C1 segment of cervical spinal cord (tissue), 14 donors: ENCODE measurements at places on chromosomes 1 and 21.
A peak's percentile ranks its signal among the peaks of the same experiment; 100 is the strongest.

GRCh38 chr1:3192825-3193224 is 123.8 kb downstream of the PRDM16 start:
- no peak for DNase-seq

DNA sequence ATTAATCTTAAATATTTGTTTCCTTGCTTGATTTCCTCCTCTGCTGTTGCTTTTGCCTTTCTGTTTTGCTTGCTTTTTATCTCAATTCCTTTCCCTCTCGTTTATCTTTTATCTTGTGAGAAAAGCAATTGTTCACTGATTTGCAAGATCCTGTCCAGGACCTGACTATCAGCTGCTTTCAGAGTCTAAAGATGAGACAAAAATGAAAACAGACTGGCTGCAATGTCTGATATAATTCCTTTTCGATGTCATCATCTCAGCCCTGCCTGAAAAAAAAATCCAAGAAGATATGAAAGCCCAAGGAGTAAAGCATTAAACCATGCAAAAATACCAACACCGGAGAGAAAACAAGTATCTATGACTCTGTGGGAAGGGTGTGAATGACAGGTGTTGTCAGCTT is 225.5 kb downstream of the PATJ start:
- no peak for DNase-seq

DNA sequence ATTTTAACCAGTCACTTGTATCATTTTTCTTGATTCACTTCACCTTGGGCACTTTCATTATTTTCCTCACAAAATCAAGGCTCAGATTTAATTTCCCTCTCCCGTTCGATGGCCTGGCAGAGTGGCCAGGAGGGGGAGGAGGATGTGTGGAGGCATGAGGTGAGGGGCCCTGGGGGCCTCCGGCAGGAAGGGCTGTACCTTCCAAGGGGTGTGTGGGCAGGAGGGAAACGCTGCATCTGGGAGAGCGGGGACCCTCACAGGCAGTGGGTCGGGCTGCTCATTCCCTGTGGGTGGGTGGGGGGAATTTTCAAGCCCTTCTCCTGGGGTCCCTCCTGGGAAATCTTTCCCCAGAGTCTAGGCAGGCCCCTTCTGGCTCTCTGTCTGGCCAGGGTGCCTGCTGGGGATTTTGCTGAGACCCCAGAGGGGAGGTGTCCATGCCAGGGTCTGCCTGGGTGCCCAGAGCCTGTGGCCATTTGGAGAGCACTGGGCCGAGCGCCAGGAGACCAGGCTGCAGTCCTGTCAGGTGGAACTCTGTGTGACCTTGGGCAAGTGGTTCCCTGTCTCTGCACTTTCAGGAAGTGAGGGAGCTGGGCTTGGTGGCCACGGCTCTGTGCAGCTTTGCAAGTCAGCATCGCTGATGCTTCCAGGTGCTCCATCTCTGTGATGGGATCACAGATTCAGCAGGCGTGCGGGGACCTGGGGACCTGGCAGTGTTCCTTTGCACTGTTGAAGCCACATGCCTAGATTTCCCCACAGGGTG is 81.9 kb upstream of the C1orf174 start:
- DNase-seq, result no peak

- no peak for DNase-seq
Observed at GRCh38 chr1:7186382-7187111, 401.3 kb downstream of the CAMTA1 start.

- no peak for DNase-seq
Observed at GRCh38 chr1:52152572-52152971, 10.7 kb downstream of the ZFYVE9 start.

GRCh38 chr1:236425031-236425663 is 31.1 kb downstream of the EDARADD start:
- DNase-seq, result no peak

DNA sequence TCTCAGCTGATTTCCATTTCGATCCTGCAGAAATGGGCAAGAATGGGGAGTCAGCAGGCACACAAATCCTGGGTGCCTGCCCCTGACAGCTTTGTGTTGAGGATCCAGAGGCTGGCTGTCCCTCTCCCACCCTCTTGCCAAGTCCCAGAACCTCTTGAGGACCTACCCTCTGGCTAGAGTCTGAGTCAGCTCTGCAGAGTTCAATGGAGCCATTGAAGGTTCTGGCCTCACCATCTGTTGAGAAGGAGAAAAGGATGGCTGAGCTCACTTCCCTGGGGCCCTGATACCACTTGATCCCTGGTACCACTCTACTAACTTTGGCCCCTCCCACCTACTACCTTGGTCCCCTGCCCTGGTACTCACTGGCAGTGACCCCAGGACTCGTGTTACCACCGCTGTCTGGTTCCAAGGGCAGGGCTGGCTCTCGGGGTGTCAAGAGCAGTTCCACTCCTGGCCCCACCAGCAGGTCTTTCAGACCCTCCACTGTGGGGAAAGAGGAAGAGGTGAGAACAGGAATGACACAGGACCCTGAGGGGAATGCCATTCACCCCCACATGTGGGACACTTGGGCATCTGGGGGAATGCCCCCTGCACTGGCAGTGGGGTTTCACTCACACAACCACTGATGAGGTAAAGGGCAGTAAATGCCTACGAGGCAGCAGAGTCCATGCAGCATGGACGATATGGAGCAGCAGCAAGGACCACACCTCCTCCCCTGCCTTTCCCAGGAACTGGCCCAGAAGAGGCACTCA is 10.5 kb downstream of the RXFP4 start:
- DNase-seq, result no peak

DNA sequence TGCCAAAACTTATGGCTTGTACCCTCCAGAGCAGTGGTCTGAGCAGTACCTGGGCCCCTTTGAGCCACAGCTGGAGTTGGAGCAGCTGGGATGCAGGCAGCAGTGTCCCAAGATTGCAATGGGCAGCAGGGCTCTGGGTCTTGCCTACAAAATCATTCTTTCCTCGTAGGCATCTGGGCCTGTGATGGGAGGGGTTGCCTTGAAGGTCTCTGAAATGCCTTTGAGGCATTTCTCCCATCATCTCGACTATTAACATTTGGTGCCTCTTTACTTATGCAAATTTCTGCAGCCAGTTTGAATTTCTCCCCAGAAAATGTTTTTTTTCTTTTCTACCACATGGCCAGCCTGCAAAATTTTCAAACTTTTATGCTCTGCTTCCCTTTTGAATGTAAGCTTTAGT is 31.0 kb upstream of the TSPAN2 start:
- DNase-seq, result no peak

- DNase-seq, result peak; percentile 8
Observed at GRCh38 chr1:221478050-221478949, 263.6 kb downstream of the DUSP10 start.

GRCh38 chr1:3674100-3675094 is 22.1 kb downstream of the TP73 start:
- no peak for DNase-seq

DNA sequence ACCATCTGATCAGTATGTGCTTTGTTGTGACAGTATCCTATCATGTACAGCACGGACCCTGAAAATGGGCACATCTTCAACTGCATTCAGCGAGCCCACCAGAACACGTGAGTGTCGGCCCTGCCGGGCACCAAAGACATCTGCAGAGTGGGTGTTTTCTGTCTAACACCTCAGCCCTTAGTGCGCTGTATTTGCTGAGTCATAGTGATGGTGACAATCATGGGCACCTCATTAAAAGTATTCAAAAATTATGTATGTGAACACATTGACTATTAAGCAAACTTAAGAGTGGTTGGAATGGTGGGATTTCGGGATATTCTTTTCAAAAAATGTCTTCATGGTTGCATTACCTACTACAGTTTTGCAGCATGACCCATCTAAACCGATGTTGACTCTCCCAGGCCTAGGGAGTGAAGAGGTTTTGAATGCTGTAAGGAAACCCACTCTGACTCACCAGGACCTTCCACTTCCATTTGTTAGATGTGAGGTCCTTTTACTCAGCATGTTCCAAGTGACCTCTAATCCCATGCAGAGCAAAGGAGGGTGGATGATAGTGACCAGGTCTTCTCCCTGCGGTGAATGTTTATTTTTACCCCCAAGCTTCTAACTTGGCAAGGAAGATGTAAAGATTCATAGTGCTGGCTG is 20.1 kb downstream of the MGST3 start:
- DNase-seq, result no peak

GRCh38 chr1:67682659-67683197 is 2.3 kb upstream of the GADD45A start:
- DNase-seq, result no peak

DNA sequence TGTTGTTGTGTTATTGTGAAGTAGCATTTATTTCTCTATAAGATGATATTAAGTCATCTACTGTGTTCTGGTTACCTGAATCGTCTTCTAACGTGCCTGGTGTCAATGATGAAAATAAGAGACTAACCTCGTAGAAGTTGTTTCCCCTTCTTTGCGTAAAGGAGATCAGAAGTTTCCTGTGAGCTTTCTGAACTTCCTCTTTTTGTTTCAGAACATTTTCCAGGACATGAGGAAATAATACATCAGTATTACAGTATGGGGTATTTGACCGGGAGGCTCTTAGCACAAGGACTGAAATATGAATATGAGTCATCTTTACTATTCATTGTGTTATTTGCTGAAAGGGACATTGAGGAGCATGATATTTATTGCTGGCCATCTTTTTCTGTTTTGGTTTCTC is 1.3 kb downstream of the ST6GALNAC3 start:
- no peak for DNase-seq

GRCh38 chr1:243428084-243428483 is 172.2 kb downstream of the SDCCAG8 start:
- no peak for DNase-seq

- no peak for DNase-seq
Observed at GRCh38 chr21:45248301-45248892, 39.3 kb downstream of the POFUT2 start.

GRCh38 chr1:202112859-202113689 is 9.6 kb upstream of the GPR37L1 start:
- DNase-seq, result no peak

DNA sequence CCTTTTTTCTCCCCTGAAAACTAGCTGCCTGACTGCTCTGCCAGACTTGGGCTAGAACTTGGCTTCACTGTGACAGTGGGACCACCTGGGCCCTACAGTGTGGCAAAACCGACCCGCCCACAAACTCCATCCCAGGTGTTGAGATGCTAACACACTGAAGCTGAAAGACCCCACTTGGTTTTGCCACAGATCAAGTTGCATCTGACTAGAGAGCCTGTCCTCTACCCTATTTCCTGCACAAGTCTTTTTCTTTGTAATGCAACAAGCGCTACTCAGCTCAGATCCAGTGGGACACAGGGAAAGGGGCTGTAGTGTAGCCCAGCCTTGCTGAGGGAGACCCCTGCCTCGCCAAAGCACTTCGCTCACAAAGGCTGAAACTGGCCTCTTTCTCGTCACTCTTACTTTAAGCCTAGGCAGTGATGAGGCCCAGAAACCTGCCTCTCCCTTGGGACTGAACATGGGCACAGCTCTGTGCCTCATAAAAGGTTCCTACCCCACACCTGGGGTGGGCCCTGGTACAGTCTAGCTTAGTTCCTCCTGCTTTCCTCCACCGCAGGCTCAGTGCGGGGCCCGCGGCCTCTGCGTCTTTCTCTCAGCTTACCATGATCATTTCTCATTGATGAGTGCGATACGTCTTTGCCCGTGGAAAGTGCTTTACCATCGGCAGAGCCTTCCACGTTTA is 9.7 kb downstream of the ALPL start:
- DNase-seq, result no peak

DNA sequence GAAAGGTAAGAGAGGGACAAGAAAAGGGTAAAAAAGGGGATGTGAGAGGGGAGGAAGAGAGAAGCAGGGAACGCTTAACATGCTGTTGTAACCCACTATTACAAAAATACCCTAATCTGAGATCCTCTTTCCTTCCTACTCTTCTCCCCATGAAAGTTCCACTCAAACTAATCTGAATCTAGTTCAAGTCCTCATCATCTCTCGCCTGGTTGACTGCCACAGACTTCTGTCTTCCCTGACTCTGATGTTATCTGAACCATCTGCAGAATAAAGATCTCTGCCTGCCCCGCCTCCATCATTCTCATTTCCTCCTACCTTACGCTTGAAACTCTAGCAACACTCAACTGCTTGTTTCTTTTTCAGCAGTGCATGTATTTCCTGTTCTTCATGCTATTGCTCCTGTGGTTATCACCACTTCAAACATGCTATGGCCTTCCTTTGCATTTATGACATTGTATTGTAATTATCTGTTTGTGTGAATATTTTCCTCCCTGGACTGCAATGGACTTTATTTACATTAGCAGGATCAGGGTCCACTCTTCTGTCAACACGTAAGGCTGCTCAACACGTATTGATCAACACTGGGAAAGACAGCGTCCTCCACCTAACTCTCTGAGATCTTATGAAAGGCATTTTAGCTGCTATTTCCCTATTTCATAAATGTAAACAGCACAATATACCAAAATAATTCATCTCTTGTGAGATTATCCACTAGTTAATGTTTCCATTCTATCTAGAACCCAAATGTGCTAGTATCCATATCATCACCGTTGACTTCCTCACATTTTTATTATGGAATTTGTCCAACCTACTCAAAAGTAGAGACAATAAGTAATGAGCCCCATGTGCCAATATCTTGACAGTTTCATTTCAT is 215.5 kb upstream of the USP25 start:
- no peak for DNase-seq

DNA sequence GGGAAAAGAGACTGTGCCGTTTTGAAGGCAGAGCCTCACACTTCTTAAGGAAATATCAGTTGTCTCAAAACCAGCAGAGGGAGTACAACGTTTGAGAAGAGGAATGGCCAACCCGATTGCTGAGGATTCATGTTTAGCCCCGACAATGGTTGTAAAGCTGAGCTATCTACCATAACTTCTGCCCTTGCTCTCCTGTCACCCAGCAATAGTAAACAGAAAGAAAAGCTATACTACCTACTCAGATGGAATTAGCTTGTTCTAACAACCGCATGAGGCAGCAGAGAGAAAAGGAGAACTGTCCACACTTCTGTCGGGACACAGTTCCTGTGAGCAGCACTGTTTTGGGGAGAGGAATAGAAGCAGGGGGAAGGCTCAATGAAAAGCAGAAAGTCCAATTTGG is 91.2 kb downstream of the SLC45A1 start:
- no peak for DNase-seq

GRCh38 chr1:201516511-201517127 is 9.7 kb upstream of the CSRP1 start:
- no peak for DNase-seq

DNA sequence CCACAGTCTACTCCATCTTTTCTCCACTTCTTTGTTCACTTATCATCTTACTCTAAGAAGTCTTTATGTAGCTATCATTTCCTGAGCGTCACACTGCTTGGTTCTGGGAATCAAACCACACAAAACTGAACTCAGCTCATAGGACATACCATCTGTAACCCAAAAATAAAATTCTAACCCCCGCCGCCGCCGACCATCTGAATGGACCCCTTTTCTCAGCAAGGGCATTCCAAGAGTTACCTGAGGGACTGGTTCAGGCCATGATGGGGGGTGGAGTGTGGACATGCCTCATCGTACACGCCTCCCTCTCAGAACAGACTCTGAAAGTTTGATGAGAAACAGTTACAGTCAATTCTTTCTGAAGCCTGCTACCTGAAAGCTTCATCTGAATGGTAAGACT is 12.6 kb upstream of the CHI3L2 start:
- DNase-seq, result no peak

DNA sequence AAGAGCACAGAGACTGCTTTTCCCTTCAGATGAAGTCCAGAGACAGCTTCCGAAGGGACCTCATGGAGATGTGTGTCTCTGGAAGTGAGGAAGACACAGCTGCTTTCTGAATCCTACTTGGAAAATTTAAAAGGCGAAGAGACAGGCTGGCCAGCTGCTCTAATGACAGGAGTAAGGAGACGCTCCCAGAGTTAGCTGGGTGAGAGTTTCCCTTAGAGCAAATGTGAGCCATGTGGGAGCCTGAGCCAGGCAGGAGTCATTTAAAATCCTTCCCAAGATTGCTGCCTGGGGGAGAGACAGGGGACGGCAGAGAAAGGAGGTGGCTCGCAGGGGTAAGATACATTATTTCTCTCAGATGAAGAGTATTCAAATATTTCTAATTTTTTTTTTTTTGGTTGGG is 53.1 kb downstream of the ZNF326 start:
- DNase-seq, result no peak
